ENCODE measurements at places on chromosomes 2 and 18.
A peak's percentile ranks its signal among the peaks of the same experiment; 100 is the strongest.

DNA sequence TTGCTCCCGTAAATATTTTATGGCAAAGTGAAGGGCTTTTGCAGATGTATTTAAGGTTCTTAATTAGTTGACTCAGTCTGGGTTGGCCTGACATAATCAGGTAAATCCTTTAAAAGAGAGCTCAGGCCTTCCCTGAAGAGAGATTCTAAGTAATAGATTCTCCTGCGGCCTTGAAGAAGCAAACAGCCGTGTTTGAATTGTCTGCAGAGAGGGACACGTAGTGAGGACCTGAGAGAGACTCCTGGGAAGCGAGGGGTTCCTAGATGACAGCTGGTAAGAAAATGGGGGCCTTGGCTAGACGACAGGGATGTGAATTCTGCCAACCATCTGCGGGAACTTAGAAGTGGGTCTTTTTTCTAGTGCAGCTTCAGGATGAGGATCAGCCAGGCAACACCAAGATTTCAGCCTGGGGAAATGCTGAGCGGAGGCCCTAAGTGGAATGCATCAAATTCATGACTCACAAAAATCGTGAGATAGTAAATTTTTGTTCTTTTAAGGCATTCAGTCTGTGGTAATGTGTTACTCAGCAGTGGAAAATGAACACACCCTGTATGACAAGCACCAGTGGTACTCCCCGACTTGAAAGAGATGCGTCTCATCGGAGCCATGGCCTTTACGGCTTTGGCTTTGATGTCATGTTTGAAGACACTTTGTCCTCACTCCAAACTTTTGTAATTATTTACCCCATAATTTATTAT, 62.1 kb upstream of the SMIM21 start:
- DNase-seq, result no peak

GRCh38 chr2:143193121-143193520, 63.9 kb downstream of the ARHGAP15 start:
- no peak for DNase-seq

- DNase-seq, result no peak
These were observed 181.1 kb upstream of the COPS8 start for GRCh38 chr2:236904389-236905263.

GRCh38 chr2:43455296-43455695, 140.5 kb downstream of the THADA start:
- DNase-seq, result no peak

- DNase-seq, result no peak
These were observed 6.4 kb upstream of the ANO7 start for GRCh38 chr2:241182126-241182525.

- no peak for DNase-seq
These were observed 64.4 kb upstream of the SPAG16 start for GRCh38 chr2:213219816-213220215.

DNA sequence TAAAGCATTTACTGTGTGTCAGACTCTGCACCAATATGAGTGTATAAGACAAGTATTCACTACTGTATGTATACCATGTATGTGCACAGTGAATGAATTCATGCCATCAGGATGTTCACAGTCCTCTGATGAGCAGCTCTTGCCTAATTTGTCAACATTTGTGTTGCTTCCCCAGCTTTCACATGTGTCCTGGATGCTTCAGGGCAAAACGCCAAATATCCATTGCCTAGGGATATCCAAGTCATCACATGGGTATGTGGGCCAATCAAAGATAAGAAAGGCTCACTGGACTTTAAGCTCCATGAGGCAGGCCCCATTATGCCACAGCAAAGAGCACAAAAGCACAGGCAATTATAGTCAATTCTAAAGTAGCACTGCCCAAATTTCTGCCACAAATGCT, 134.2 kb upstream of the CHAC2 start:
- no peak for DNase-seq

- no peak for DNase-seq
These were observed 28.1 kb downstream of the NAT8 start for GRCh38 chr2:73614105-73614504.

DNA sequence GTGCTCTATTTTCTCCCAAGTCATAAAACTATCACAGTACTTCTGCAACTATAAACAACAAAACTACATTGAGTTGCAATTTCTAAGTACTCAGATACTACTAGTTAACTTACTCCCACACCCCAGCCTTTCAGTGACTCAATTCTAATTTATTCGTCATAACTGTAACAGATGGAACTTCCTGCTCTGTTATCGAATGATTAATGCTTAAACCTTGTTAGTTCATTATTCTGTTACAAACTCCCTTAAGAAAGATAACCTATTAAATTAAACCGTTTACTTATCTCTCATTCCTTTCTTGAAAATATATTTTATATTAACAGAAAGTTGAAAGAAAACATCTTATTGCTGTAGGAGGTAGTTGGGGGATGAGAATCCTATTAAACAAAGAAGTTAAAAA, 17.0 kb downstream of the TNFAIP6 start:
- DNase-seq, result no peak

DNA sequence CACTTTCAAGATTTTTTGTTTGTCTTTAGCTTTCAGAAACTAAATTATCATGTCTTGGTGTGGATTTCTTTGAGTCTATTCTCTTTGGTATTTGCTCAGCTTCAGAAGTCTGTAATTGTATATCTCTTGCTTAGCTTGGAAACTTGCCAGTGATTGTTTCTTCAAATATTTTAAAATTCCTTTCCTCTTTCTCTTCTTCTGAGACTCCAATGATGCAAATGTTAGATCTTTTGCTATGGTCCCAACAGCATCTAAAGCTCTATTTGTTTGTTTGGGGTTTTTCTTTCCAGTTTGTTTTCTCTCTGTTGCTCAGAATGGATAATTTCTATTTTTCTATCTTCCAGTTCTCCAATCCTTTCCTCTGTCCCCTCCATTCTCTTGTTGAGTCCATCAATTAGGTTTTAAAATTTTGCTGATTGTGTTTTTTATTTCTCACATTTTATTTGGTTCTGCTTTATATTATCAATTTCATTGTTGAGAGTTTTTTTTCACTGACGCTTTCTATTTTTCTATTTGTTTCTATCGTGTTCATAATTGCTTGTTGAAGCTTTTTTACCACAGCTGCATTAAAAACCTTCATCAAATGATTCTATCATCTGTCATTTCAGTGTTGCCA, 81.5 kb upstream of the DAPL1 start:
- DNase-seq, result no peak

DNA sequence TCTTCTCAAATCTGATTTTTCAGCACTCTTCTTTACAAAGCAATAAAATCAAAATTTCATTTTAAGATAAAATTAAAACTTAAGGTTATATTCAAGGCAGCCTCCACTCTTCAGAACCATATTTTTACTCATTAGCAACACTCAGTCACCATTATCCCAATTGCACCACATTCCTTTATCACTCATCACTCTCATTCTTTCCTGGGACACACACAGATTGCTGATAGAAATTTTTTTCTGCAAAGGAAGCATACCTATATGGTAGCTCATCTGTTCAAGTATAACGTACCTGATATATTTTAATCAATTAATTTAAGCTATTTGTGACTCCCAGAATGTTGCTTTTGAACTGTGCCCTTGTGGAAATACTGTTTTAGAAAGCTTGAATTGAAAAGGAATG, 1559.3 kb upstream of the ZEB2 start:
- DNase-seq, result no peak

GRCh38 chr2:37156071-37156856, 516 bp downstream of the EIF2AK2 start:
- DNase-seq, result peak; percentile 35

DNA sequence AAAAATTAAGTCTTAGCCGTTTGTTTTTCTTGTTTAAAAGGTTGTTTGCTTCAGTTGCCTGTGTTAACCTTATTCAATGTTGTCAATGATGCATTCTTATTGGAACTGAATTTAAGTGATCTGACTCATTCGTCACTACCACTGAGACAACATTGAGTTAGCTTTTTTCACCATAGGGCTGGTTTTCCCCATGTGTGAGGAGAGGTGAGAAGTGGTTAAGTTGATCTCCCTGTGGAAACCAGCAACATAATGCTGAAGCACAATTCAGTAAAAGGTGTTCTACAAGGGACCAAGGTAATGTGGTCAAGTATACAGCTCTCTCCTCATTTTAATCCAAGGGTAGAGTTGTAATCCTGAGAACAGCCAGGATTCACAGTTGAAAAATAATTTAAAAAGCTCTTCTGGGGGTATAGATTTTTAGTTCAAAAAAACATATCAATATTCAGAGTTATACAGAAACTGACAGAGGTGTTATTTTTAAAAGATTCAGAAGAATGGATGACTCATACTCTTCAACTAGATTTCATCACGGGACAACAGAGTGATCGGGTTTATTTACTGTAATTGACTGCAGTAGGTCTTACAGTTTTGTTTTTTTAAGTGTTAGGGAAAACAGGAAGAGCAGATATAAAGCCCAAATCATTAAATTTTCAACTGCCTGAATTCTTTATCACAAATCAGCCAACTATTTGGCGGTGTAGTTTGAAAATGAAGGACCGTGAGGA, 12.6 kb downstream of the NOP58 start:
- DNase-seq, result no peak

GRCh38 chr18:8006979-8007378, 439.9 kb downstream of the PTPRM start:
- no peak for DNase-seq

DNA sequence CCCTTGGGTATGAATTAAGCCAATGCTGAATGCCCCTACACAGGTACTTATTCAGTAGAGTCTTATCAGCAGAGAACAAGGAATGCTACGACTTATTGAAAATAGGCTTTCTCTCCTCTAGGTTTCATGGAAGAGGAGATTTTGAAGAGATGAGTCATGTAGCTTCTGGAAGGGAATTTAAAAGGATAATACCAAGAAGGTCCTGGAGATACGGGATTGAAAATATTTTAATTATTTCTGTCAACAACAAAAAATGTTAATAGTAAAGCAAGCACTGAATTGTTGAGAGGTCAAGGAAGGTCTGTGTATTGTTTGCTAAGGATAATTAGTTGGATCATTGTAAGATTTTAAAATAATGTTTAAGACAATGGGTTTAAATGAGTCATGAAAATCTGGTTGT, 293.0 kb upstream of the SPHKAP start:
- DNase-seq, result no peak

- DNase-seq, result no peak
These were observed 311.9 kb downstream of the CCDC178 start for GRCh38 chr18:33128581-33128980.

Measured in activated CD4-positive, alpha-beta T cell treated with anti-CD3 and anti-CD28 coated beads for 4 hours (primary cell).